Pons (tissue), 1 donor: ENCODE measurements at places on chromosomes 7 and 10.
A peak's percentile ranks its signal among the peaks of the same experiment; 100 is the strongest.

DNA sequence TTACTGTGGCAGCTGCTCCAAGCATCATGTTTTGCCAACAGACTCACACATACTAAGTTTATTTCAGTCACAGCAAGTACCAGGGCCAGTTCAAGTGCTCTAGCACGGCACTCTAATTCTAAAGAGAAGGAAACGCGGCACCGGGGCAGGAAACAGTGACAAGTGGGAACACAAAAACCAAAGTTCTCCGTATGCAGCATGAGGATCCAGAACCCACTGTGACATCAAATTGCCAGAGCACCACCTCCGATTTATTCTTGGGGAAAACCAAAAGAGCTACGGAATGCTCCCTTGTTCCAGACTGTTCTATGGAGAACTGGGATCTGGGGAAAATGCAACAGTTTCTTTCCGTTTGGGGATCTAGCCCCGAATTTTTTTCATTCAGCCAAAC lies 448 bp upstream of the PTER start:
- no peak for DNase-seq

DNA sequence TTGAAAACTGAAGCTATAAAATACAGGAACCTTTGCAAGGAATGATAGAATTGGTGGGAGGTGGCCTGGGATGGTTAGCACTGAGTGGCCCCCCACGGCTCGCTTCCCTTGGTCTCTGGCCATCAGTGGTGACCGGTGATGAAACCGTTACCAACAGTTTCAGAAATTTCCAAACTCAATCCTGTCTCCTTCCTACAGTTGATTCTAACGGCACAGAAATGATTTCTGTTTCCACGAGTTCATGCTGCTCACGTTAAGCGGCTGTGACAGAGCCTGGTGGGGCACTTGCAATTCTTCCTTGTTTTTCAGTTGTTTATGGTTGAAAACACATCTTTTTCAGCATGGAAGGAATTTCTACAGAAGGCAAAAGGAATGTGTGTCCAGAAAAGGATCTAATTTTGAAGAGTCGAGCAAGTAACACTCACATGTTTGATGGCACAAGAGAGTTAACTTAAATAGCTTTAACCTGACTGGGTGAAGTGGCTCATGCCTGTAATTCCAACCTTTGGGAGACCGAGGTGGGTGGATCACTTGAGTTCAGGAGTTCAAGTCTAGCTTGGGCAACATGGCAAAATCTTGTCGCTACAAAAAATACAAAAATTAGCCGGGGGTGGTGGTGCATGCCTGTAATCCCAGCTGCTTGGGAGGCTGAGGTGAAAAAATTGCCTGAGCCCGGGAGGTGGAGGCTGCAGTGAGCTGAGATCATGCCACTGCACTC lies 100.1 kb downstream of the DNAJB6 start:
- DNase-seq: no peak

DNA sequence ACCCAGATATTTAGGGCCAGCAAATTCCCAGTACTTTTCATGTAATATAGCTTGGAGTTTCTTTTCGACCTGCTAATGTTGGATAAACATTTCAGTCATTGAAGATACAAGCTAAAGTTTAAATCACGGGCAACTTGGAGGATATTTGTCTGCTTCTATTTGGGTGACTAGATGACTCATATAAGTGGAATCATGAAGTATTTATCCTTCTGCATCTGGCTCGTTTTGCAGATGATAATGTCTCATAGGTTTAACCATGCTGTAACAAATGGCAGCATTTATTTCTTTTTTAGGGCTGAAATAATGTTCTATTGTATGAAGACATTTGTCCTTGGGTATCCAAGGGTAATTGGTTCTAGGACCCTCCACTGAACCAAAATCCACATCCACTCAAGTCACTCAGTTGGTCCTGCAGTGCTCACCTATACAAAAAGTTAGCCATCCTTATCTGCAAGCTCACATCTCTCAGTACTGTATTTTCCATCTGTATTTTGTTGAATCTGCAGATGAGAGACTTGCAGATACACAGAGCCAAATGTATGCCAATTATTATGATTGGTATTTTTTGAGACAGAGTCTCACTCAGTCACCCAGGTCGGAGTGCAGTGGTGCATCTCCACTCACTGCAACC lies 187.2 kb upstream of the CSTF2T start:
- DNase-seq: no peak

DNA sequence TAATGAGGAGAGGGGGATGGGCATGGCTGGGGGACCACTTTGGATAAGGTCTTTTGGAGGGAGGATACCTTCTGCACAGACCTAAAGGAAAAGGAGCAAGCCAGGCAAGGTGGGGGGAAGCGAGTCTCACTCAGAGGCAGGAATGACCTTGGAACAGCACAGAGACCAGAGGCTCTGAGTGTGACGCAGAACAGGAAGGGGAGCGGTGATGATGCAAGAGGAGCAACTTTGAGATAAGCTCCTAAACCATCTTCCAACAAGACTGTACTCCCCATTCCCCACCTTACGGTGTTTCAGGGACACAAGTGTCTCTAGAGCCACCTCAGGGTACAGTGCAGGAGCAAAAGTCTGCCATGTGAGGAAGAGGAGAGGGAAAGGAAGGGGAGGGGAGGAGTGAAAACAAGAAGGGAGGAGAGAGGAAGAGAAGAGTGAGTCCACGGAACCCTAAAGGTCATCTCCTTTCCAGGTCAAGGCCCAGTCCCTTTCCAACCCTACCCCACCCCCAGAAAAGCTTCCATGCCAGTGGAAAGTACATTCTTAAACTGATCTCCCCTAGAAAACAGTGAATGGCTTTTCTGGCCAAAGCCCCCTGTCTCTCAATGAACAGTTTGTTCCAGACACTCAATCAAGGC lies 54.1 kb downstream of the JAZF1 start:
- DNase-seq: no peak

DNA sequence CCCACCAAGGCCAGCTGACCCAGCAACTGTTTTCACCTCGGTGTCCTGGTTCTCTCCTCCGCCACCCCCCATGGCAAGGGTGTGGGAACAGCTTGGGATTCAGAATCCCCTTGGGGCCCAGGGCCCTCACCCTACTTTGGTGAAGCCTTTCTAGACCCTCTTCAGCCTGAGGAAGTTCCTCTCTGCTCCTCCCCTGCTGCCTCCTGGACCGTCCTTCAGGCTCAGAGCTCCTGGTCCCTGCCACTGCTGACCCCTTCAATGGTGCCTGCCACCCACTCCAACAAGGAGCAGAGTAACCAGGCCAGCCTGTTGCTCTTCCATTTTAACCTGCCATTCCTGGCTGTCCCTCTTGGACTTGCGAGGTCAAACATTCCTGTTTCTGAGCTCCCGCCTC lies 72.0 kb upstream of the SMNDC1 start:
- no peak for DNase-seq

GRCh38 chr10:125061557-125062226 lies 98.7 kb downstream of the CTBP2 start:
- DNase-seq: peak; percentile 48

DNA sequence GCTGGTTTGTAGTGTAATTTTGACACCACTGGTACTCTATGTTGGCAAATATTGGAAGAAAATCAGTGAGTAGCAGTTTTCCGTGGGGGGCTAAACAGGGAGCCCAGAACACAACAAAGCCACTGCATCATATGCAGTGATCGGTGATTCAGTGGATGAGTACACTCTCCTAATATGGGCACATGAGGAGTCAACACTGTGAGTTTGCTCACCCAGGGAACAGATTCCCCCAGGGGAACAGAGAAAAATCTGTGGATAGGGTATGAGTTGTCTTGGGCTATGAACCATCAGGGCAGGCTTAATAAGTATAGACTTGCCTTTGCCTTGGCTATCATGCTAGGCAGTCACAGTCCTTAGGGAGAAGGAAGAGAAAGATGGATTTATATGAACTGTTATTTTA lies 227.7 kb upstream of the SEMA3E start:
- no peak for DNase-seq

DNA sequence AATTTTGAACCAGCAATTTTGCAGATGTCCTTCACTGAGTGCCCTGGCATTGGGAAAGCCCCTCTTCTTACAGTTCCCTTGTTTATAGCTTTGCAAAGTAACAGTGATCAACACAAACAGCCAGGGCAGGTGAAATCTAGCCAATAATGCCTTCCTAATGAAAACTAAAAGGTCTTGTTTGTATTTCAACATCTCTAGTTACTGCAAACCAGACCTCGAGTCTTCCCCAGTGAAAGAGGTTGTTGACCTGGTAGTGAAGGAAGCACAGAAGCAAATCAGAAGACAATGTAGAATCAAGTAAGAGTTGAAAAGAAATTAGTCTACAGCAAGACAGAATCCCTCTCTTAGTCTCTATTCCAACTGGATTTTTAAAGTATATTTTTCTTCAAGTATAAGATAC lies 231.2 kb downstream of the SNX13 start:
- no peak for DNase-seq

DNA sequence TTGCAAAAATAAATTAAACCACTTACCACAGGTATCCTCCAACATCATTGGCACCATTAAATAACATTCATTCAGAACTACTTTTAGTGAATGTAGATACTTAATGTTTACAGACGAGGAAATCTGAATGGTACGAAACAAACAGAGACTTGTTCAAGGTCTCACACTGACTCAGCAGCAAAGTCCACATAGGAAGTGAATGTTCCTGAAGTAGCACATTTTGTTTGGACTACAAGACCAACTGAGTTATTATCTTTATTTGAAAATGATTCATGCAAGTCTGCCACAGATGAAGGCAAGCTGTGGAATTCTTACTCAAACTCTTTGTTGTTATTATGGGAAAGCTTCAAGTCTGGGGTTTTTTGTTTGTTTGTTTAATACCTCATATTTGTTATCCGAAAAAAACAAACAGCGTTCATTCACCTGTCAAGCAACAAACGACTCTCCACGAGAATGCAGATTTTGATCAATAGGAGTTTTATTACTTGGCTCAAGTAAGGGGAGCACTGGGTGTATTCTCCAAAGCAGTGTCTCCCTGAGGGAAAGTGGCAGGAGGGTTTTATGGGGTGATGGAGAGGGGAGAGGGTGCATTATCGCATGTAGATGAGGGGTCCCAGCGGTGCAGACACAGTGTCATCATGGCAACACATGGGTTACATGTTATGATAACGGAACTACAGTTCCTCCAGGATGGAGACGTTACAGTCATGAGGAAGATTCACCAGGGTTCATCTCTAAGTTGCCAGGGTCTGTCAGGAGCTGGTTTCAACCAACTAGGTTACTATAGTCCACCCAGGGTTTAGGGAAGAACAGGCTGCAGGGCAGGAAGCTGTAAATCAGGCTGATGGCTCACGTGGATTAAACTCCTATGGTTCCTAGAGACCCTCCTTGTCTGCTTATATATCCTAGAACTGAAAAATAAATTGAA lies 147.7 kb upstream of the AKR1E2 start:
- DNase-seq: no peak

DNA sequence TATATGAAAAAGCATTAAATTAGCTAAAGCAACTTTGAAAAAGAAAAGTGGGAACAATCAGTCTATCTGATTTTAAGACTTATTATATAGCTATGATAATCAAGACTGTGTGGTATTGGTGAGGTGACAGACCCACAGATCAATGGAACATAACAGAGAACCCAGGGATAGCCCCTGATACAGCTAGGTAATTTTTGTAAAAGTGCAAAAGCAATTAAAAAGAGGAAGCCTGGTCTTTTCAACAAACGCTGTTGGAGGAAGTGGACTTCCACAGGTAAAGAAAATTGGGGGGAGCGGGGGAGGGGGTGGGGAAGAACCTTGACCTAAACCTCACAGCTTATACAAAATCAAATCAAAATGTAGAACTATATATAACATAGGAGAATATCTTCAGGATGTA lies 45.4 kb downstream of the GNA12 start:
- no peak for DNase-seq

- DNase-seq: no peak
Measured at GRCh38 chr7:138854115-138854645, 56.2 kb upstream of the ATP6V0A4 start.

- no peak for DNase-seq
Measured at GRCh38 chr7:152403726-152404125, 32.1 kb downstream of the KMT2C start.

GRCh38 chr10:89281606-89282395 lies 20.0 kb upstream of the IFIT2 start:
- DNase-seq: peak; percentile 1

GRCh38 chr7:1664711-1665548 lies 5.1 kb upstream of the ELFN1 start:
- no peak for DNase-seq

GRCh38 chr10:51046654-51047053 lies 27.6 kb upstream of the PRKG1 start:
- DNase-seq: no peak

DNA sequence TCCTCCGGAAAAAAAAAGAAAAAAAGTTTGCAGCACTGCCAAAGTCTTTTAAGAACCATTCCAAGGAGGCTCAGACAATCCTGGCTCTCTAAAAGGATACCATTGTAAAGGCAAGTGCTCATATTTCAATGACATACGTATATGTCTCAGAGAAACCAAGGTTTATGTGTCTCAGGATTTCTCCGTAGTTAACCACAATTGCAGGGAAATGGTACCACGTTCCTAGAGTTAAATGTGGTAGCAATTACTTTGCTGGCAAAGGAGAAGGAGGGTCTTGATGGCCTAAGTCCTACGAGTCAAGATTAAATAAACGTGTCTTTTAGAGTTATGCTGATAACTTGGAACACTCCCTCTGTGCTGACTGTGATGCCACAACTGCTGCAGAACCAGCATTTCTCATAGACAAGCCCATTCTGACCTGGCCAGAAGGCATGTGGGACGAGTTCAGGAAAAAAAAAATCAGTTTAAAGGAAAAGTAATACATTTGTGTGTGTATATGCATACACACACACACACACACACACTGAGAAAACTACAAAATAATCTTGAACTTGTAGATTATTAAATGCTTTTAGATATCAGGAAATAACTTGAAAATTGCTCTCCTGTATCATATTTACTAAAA lies 245.9 kb downstream of the FGFR2 start:
- no peak for DNase-seq

DNA sequence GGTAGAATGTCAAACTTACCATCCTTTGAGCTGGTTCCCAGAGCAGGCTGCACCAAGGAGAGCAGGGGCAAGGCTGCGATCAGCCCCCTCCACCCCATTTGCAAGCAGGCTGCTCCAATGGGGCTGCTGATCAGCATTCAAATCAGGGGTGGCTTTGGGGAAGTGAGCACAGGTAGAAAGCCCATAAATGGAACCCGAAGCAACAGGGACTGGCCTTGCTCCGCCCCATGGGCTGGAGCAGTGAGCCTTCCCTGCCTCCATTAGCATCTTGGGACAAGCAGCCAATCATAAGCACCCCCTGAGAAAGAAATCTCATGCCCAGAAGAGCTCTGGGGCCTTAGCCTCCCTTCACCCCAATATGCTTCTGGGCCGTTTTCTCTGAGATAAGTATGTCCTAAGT lies 4.0 kb upstream of the PKD1L1 start:
- DNase-seq: no peak

GRCh38 chr10:62893036-62893435 lies 76.9 kb upstream of the EGR2 start:
- DNase-seq: no peak
